Activated naive CD8-positive, alpha-beta T cell treated with anti-CD3 and anti-CD28 coated beads, Interleukin-2, amount 10 ng/mL, durations not matched to agents 7 days and 5 days (primary cell): ENCODE measurements at places on chromosomes 5 and 9.

GRCh38 chr5:126523818-126524510 lies 71.1 kb downstream of the ALDH7A1 start:
- no peak for DNase-seq
- no peaks in the 10 kb centered on the region for H3K4me1 ChIP-seq
- peaks cover 2% of the 10 kb centered on the region for H3K27me3 ChIP-seq
- no peak overlapping the region for H3K4me3 ChIP-seq

- H3K4me1 ChIP-seq: no peaks in the 10 kb centered on the region
- no peak overlapping the region for H3K27ac ChIP-seq
- peaks cover 19% of the 10 kb centered on the region for H3K27me3 ChIP-seq
- DNase-seq: no peak
- no peaks in the 10 kb centered on the region for H3K36me3 ChIP-seq
- no peak overlapping the region for H3K4me3 ChIP-seq
Observed at GRCh38 chr5:57618767-57619381, 136.3 kb upstream of the ACTBL2 start.

DNA sequence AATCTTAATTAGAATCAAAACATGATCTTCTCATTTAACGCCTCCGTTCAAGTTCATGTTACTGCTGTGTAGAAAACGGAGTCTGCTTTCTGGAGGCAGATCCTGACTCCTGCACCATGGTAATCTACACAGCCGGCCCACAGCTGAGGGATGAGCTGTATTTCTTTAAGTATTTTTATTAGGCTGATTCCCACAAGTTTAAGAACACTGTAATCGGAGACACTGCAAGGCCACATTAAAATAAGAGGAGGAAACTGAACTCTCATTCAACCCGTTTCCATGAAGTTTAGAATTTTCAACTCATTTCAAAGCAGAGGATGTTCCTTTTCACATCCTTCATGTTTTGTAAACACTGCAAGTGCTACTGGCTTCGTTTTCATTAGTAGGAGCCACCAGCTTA lies 372.2 kb downstream of the NFIB start:
- no peak for DNase-seq
- H3K27ac ChIP-seq: no peak overlapping the region
- no peak overlapping the region for H3K4me3 ChIP-seq
- no peaks in the 10 kb centered on the region for H3K36me3 ChIP-seq
- no peaks in the 10 kb centered on the region for H3K27me3 ChIP-seq

DNA sequence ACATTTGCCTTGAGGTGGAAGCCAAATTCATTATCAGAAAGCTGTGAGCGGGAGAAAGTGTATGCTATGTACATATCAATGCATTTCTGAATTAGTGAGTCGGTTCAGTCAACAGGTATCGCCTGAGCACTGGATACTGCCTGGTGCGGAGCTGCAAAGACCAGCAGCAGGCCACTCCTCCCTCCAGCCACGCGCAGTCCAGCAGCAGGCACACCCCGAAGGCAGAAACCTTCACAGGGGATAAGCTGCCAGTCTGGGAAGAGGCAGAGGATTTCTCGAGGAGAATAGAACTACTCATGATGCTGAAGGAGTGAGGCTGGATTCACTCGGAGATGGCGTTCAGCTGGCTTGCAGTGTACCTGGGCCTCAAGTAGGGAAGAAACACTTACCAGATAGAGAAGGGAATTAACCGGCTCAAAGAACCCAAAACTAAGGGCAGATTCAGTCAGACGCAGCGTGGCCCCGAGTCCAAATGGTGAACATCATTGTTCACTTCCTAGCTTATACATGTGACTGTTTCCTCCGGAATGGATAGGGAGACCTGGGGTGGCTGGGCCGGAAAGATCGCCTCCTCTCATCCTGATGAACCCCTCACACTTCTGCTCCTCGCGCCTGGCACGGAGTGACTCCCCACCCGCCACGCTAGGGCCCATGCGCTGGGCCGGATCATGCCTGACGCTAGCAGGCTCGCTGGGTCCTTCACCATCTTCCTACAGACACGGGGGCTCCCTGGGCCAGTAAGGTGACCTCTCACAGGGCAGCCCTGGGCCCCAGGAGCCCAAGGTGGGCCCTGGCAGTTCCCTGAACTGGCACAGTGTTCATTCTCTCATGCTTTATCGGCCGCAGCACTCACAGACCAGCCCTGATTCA lies 78.1 kb upstream of the SPATA31C2 start:
- H3K27me3 ChIP-seq: peaks cover 26% of the 10 kb centered on the region
- H3K27ac ChIP-seq: no peak overlapping the region
- no peak for DNase-seq
- H3K36me3 ChIP-seq: no peaks in the 10 kb centered on the region
- no peaks in the 10 kb centered on the region for H3K4me1 ChIP-seq

DNA sequence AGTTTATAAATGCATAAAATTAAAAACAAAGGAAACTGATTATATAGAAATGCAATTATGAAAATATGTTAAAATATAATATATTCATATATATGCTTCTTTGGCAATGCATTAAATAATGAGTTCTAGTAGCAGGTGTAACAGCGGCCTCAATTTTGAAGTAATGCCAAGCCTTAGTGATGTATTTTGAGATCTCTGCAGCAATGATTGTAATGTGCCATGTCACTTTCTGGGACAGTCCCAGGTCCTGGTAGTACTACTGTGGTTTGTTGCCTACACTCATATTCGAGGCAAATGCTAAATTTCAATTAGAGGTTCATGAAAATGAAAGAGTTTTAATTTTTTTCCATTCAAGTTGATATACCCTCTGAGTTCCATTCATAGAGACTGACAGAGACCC lies 75.8 kb upstream of the ORM1 start:
- H3K36me3 ChIP-seq: no peaks in the 10 kb centered on the region
- no peak overlapping the region for H3K4me3 ChIP-seq
- H3K27me3 ChIP-seq: no peaks in the 10 kb centered on the region
- no peak overlapping the region for H3K27ac ChIP-seq
- DNase-seq: no peak
- H3K4me1 ChIP-seq: no peaks in the 10 kb centered on the region

DNA sequence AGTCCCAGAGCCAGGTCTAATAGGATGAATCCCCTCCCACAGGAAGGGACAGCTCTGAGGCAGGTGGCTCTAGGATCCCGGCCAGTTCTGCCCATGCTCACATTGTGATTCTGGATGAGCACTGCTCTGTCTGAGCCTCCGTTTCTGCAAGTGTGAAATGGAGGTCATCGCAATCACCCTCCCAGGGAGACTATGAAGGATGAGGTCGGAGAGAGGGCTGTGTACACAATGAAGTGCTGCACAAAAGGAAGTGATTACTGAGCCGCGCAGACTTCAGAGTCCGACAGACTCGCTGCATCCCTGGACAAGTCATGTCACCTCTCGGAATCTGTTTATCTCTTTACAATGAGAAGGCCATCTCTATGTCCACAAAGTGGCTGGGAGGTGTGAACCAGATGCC lies 21.7 kb downstream of the LHX6 start:
- no peak overlapping the region for H3K27ac ChIP-seq
- no peak for DNase-seq
- H3K4me1 ChIP-seq: no peaks in the 10 kb centered on the region
- H3K36me3 ChIP-seq: no peaks in the 10 kb centered on the region
- peaks cover 15% of the 10 kb centered on the region for H3K27me3 ChIP-seq

DNA sequence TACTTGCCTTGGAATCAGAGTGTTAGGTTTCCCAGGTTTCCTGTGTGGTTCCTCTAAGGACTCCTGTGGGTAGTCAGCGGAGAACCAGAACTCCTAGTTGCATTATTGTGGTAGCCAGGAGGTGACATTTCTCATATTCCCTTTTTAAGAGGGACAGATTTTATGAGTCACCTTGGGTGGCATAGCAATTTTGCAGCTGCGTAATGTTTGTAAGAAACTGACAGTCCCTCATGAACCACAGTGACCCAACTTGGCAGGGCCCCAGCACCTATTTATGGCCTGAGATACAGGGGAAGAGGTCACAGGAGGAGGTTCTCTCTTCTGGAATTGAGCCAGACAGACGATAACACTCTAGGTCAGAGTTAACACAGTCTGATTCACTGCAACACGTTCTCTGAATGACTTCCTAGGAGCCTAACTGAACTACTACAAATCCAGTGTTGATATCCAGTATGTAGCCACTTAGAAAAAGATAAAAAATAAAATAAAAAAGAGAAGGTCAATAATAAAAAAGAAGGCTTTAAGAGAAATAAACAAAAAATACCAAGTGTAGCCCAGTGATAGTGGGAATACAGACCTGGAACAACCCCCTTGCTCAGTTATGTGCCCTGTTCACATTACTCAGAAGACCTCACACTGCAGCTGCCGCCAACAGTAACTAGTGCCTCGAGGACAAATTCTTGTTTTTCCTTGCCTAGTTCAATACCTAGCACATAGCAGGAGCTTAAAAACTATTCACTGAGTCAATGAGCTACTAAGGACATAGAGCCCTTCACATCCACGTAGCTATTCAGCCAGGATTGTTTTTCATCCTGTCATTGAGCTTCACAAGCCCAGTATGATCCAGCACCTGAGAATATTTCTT lies 50.7 kb upstream of the VLDLR start:
- H3K36me3 ChIP-seq: no peaks in the 10 kb centered on the region
- H3K4me1 ChIP-seq: no peaks in the 10 kb centered on the region
- no peak overlapping the region for H3K27ac ChIP-seq
- no peak overlapping the region for H3K4me3 ChIP-seq
- DNase-seq: no peak

DNA sequence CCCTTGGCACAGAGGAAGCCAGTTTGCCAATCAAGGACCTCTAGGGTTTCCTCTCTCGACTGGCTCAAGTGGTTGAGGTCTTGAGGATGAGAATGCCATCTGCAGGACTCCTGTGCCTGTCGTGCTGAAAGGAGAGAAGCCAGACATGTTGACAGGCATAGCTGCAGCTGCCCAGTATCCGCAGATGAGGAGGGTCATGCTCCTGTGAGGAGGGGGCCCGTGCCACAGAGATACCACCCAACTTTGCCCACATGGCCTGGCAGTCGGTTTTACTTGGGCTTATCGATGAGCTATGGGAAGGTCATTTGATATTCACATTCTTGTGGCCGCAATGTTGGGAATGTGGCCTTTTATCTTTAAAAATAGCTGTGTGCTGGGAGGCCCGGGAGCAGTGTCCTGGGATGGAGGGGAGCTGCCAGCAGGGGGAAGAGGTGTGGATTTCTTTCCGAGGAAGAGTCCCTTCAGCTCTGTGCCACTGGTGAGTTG lies 17.4 kb downstream of the FRMPD1 start:
- DNase-seq: no peak
- peaks cover 47% of the 10 kb centered on the region for H3K27me3 ChIP-seq
- no peaks in the 10 kb centered on the region for H3K4me1 ChIP-seq

- DNase-seq: peak; percentile 67
- peak overlapping the region; percentile 76 for H3K27ac ChIP-seq
- no peaks in the 10 kb centered on the region for H3K27me3 ChIP-seq
- H3K4me1 ChIP-seq: peaks cover 32% of the 10 kb centered on the region
Observed at GRCh38 chr9:93003552-93004407, 54.7 kb upstream of the SUSD3 start.

GRCh38 chr9:89497257-89497963 lies 503 bp downstream of the SEMA4D start:
- peaks cover 27% of the 10 kb centered on the region for H3K36me3 ChIP-seq
- DNase-seq: peak; percentile 61
- peak overlapping the region; percentile 82 for H3K27ac ChIP-seq

- H3K4me3 ChIP-seq: no peak overlapping the region
- no peak overlapping the region for H3K27ac ChIP-seq
- DNase-seq: no peak
- H3K27me3 ChIP-seq: peaks cover 8% of the 10 kb centered on the region
- H3K4me1 ChIP-seq: no peaks in the 10 kb centered on the region
- H3K36me3 ChIP-seq: no peaks in the 10 kb centered on the region
Observed at GRCh38 chr9:105901514-105902109, 207.3 kb downstream of the TMEM38B start.

- no peak overlapping the region for H3K27ac ChIP-seq
- peaks cover 2% of the 10 kb centered on the region for H3K36me3 ChIP-seq
- H3K4me3 ChIP-seq: no peak overlapping the region
- H3K4me1 ChIP-seq: peaks cover 2% of the 10 kb centered on the region
Observed at GRCh38 chr5:67047616-67048015, 149.0 kb downstream of the CD180 start.

DNA sequence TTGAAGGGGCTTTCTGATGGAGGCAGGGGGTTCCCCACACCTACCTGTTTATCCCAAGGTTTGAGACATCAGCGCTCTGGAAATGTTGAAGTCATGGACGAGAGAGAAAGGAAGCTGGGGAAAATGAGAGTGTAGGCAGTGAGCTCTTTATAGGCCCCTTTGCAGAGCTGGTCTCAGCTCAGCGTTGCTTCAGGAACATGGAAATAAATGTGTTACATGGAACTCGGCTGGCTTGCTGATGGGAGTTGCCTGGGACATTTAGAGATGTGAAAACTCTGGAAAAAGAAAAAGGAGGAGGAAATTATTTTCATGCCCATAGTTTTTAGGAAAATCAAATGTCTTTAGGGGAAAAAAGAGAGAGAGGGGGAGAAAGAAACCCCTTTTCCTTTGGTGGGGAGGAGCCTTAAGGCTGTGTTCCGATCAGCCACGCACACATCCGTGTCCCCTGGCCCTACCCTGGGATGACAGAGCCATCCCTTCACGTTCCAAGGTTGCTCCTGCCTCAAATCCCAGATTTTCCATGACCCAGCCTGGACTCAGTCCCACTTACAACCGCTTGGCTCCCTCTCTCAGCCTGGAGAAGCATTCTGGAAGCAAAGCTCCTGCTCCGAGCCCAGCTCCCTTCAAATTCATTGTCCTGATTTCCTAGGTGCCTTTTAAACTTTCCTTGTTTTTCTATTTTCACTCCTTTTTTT lies 78.3 kb downstream of the COL27A1 start:
- H3K36me3 ChIP-seq: no peaks in the 10 kb centered on the region
- no peak overlapping the region for H3K27ac ChIP-seq
- no peak for DNase-seq

DNA sequence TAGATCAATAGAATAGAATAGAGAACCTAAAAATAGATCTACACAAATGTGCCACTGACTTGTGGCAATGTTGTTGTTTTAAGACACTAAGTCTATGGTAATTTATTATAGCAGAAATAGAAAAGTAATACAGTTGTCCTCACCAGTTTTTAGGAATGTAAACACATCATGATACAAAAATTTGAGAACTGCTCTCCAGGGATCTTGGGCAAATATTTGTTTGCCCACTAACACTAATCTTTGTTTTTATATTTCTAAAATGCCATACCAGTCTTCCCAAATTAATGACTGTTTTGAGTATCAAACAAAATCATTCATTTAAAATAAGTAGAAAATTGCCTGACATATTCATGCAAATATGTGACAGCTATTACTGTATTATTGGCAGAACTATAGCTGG lies 297.6 kb downstream of the BRINP1 start:
- H3K27me3 ChIP-seq: no peaks in the 10 kb centered on the region
- H3K4me1 ChIP-seq: peaks cover 3% of the 10 kb centered on the region
